ENCODE measurements at places on chromosomes 4 and X. TPM values are rescaled to one million over a fixed set of nuclear protein-coding genes. Genes with fewer than 3 reads are reported as not detected.

DNA sequence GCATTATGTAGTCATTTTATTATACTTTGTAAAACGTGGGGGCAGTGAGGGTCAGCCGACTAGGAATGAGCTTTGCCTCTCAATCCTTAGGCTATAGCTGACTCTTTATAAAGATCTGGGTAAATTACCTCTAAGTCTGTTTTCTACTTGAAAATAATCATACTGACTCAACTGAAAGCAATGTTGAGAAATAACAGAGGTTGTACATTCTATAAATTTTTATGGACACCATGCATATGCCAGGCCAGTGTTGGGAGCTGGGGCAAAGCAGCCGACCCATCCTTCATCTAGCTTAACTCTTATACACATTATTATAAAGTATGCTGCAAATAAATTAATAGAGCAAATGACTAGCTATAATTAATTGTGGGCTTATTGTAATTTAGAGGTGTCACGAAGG, 2.2 kb upstream of the DCUN1D4 start:
- DNase-seq: no peak
- H3K4me1 ChIP-seq: peaks cover 9% of the 10 kb centered on the region
- H3K4me3 ChIP-seq: no peak overlapping the region

HMGB3 gene
- polyA plus RNA-seq: 2.1 TPM

UCP1 gene
- polyA plus RNA-seq: not detected

TCEAL6 gene
- not detected for polyA plus RNA-seq

- no peak overlapping the region for H3K27ac ChIP-seq
- H3K36me3 ChIP-seq: no peaks in the 10 kb centered on the region
- H3K27me3 ChIP-seq: no peaks in the 10 kb centered on the region
- DNase-seq: no peak
Measured at GRCh38 chr4:37002625-37003024, 241.9 kb upstream of the NWD2 start.
